ENCODE measurements at places on chromosomes 7 and 10. TPM values are rescaled to one million over a fixed set of nuclear protein-coding genes. Genes with fewer than 3 reads are reported as not detected.

FBXL13 gene
- 0.82 TPM for polyA plus RNA-seq

PNLIPRP2 gene
- polyA plus RNA-seq = not detected

GIMAP1 gene
- not detected for polyA plus RNA-seq

ACHE gene
- 0.73 TPM for polyA plus RNA-seq

SEMA3C gene
- 1.4 TPM for polyA plus RNA-seq

PRR15 gene
- not detected for polyA plus RNA-seq

GPR26 gene
- 0.67 TPM for polyA plus RNA-seq

FLNC gene
- not detected for polyA plus RNA-seq

SLC25A40 gene
- 29.2 TPM for polyA plus RNA-seq

RPEL1 gene
- polyA plus RNA-seq = not detected

SP4 gene
- polyA plus RNA-seq = 6.6 TPM

TMEM178B gene
- polyA plus RNA-seq = 7.2 TPM

SHTN1 gene
- polyA plus RNA-seq = 55.0 TPM
